COLO829 (cell line): ENCODE measurements at places on chromosomes 4 and X.

GRCh38 chr4:176065435-176066291, at the start of gene WDR17:
TSS of gene WDR17 (plus strand) at chr4:176065841. CDS start at chr4:176111581, 45,740 bp downstream.
- peak; percentile 32 for DNase-seq

DNA sequence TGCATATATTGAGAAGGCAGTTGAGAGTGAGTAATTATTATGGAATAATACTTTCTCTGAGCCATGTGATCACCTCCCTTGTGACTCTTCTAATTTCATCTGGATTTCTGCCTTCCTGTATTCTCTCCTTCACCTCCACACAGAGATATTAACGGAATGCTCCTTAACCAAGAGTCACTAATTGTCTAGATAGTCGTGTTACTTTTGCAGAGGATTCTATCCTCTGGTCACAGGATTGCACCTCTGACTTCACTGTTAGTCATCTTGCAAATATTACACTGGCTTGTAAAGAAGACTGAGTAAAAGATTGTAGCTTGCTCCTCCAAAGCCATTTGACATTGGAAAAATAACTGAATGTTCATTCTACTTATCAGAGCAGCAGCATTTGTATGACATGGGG, 160.9 kb downstream of the SH2D1A start:
- no peak for DNase-seq

GRCh38 chrX:16665089-16665488, 15.1 kb downstream of the S100G start:
- no peak for DNase-seq

DNA sequence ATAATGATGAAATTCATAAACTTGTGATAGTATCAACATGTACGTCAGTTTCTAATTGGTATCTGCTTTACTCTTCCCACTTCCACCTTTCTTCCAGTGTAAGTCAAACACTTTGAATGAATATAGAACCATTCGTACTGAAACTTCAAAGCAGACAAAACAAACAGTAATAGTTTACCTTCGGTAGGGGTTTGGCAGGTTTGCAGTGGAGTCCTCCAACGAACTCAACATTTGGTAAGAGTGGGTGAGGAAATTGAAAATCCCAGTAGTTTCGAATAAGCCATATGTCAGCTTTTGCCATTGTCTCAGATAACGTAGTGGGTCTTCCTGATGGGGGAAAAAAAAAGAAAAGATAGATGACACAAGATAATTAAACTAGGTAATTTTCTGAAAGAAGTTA, 2.2 kb downstream of the UGT2B4 start:
- DNase-seq = no peak

DNA sequence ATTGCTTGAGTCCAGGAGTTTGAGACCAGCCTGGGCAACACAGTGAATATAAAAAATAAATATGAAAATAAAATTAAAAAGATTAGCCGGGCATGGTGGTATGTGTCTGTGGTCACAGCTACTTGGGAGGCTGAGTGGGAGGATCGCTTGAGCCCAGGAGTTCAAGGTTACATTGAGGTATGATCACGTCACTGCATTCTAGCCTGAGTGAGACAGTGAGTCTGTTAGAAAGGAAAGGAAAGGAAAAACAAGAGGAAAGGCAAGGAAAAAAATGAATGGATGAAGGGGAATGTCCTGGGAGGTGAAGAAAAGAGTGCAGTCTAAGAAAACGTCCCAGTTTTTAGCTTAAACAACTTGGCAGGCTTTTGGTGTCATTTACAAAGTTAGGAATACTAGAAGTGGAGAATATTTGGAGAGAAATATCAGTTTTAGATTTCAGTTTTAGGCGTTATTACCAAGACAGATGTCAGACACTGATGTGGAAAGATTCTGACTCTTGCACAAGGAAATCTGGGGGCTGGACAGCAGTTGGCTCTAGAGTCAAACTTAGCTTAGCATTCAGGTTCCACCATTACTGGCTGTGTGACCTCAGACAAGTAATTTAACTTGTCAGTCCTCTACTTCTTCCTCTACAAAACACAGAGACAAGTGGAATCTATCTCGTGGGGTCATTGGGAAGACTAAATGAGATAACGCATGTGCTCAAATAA, 139.0 kb downstream of the TSPAN5 start:
- no peak for DNase-seq

GRCh38 chr4:164081801-164082200, 587.3 kb downstream of the TMA16 start:
- DNase-seq = no peak

- DNase-seq = no peak
Measured at GRCh38 chr4:144646523-144647094, 653 bp downstream of the HHIP start.

- no peak for DNase-seq
Measured at GRCh38 chr4:73892966-73893365, 23.8 kb downstream of the CXCL1 start.

- DNase-seq = no peak
Measured at GRCh38 chr4:5800496-5800895, 89.5 kb downstream of the EVC start.

DNA sequence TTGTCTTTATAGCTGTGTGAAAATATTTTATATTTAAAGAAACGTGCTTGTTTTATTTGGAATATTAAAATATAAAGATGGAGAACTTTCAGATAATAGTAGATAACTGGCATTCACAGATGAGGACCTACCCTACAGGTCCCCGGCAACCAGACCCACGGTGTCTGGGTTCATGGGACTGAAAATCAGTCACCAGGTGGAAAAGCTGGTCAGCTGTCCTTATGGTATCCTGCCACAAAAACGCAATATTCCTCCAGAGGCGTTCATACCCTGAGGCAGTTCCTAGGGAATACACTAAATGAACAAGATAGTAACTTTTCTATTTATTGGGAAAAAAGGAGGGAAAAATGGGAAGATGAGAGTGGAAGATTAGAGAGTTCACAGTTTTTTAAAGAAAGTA, 1.2 kb downstream of the TLR6 start:
- no peak for DNase-seq

DNA sequence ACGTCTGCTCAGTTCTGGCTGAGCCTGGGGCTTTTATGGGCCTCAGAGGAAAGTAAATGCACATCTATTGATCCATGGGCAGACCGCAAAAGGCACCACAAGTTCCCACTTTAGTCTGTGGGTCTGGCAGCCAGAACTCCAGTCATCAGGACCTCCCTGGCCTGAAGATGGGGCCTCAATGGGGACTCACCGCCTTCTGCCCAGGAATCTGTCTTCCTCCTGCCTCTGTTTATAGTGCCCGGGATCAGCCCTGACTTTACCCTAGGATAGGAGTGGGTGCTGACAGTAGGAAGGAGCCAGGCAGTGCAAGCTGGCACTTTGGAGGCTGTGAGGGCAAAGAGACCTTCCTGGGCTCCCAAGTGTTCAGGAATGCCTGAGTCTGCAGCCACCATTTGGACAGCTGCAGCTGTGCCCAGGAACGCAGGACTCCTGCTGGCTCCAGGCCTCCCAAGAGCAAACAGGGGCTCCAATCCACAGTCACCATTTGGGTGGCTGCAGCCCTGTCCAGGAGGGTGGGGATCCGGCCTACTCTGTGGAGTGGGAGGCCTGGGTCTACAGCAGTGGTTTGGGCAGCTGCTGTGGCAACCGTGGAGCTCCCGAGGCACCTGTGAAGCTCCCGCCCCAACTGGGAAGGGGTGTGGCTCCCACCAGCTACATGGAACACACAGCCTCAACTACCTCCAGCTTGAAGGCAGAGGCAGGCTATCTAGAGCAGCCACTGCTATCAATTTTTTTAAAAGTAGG, 1440.9 kb upstream of the ADGRL3 start:
- no peak for DNase-seq

- peak; percentile 29 for DNase-seq
Measured at GRCh38 chr4:115234405-115235093, 121.1 kb upstream of the NDST4 start.

GRCh38 chr4:116926631-116927295, 158.6 kb downstream of the TRAM1L1 start:
- no peak for DNase-seq

DNA sequence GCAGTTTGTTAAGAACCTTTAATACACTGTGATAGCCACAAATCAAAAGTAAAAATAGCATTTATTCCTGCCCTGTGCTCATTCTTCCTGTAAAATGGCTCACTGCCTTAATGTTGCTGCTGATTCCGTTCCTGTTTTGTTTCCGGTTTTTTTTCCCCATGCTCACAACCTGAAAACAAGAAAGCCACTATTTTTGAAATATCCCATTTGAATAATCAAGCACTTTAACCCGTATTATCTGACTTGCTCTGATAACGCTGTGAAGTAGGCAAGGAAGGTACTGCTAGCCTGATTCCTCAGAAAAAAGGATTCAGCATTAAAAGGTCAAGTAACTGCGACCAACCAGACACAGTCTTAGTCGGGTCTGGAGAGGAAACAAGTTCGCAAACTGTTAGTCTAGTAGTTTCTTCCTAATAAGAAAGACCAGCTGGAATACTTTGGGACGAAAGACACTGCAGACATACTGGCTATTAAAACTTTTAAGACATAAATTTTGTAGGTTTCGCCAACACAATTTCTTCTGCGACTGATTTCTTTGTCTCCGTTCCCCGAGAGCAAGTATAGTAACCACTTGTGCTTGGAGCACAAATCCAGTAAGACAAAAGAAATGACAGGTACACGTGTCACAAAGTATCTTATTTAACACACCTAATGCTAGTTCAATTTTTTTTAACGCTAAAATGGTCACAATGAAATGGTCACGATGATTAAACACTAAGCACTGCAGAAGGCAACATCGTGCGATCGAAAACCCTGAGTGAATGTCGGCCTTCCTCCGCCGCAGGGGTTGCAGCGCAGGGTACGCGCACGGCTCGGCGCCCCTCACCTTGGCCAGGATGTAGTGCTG, 802 bp downstream of the COX18 start:
- peak; percentile 21 for DNase-seq

- DNase-seq = no peak
Measured at GRCh38 chr4:14272206-14272605, 644.7 kb upstream of the BOD1L1 start.

GRCh38 chrX:25207803-25208475, 192.2 kb upstream of the ARX start:
- DNase-seq = no peak
